ENCODE measurements at places on chromosomes 6 and 20. TPM values are rescaled to one million over a fixed set of nuclear protein-coding genes. Genes with fewer than 3 reads are reported as not detected.

DNA sequence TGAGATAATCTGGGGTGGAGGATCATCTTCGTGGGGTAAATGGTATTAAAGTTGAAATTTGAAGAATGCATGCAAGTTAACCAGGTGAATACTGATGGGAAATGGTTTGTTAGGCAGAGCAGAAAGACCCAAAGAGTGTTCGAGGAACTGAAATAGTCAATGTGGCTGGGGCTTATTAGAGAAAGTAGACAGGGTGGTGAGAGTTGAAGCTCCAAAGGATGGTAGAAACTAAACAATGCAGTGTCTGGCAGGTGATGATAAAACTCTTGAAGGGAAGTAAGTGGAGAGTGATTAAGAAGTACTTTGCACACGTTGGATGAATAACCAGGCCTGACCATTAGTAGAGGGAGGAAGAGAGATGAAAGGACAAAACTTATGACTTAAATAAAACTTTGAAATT is 39.8 kb upstream of the CENPW start:
- ATAC-seq = no peak

- no peak for ATAC-seq
Observed at GRCh38 chr20:571754-572441, 28.3 kb upstream of the CSNK2A1 start.

- no peak for ATAC-seq
Observed at GRCh38 chr6:133170602-133171001, 70.6 kb upstream of the EYA4 start.

- no peak for ATAC-seq
Observed at GRCh38 chr20:62957136-62958117, 4.9 kb downstream of the SLC17A9 start.

RNF217 gene
- total RNA-seq = 5.6 TPM

ZSCAN16 gene
- total RNA-seq = 2.0 TPM

SEMG1 gene
- not detected for total RNA-seq
